GF-D8 (cell line): ENCODE measurements at places on chromosomes 3 and 15.
A peak's percentile ranks its signal among the peaks of the same experiment; 100 is the strongest.

GRCh38 chr15:68679161-68679560 lies 100.4 kb downstream of the CORO2B start:
- no peak for DNase-seq

DNA sequence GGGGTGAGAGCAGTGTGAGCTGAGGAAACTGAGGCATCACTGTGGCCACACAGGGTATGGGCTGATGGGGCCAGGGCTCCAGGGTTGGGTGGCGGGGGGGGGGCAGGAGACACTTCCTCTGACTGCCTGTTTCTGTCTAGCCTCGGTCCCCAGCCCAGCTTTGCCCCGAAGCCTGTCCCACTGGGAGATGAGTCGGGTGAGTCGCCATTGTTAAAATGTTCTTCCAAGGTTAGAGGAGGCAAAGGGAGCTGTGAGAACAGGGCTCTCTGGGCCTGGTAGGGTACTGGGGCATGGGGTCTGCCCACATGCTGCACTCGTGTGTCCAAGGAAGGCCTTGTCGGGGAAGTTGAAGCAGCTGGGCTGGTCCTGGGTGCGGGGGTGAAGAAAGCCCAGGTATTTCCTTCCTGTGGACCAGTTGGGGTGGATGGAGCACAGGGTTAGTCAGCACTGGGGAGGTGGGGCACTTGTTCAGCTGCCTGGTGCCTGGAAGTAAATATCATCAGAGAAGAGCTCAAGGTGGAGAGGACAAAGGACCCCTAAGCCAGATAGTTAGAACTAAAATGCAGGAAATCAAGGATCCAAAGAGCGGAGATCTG lies 8.3 kb upstream of the JMJD7 start:
- DNase-seq: no peak

GRCh38 chr3:67686069-67686468 lies 31.7 kb upstream of the SUCLG2 start:
- no peak for DNase-seq

GRCh38 chr3:115146032-115146417 lies 1.1 kb downstream of the ZBTB20 start:
- peak; percentile 57 for DNase-seq

GRCh38 chr3:46413951-46414350 lies 6.9 kb downstream of the CCRL2 start:
- DNase-seq: no peak

DNA sequence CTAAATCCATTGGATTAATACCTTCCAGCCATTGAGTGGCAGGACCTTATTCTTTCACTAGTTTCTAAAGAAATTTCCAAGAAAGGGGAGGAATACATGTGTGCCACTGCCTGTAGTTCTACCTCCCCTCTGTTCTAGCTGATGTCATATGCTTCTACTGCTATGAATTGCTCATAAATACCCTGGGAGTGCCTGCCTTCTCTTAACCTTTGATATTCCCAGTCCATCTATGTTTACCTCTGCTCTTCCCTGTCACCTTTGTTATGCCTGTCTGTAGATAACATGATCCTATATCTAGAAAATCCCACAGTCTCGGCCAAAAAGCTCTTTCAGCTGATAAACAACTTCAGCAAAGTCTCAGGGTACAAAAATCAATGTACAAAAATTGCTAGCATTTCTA lies 486.9 kb upstream of the ARRDC4 start:
- DNase-seq: no peak

DNA sequence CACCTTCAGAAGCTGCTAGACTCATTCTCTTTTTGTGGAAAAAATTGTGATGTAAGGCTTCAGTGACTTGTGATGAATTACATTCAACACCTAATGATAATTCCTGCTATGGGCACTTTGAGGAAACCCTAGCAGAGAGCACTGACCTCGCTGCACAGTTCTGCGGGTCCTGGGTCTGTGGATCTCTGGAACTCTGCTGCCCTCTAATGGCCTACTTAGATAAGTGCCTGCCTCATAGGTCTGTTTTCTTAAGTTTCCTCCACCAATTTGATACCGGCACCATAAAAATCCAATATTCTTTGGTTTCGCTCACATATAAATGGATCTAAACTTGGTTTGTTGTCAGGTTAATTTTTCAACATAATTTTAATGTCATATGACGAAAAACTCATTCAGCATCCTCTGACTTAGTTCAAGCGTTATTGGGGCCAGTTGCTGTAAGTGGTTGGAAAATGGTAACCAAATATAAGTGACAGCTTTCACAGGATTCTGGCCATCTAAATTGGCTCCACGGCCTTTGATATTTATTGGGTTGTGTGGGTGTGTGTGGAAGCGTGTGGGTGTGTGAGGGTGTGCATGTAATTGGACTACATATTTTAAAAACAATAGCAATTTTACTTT lies 10.4 kb downstream of the SLITRK3 start:
- peak; percentile 4 for DNase-seq

DNA sequence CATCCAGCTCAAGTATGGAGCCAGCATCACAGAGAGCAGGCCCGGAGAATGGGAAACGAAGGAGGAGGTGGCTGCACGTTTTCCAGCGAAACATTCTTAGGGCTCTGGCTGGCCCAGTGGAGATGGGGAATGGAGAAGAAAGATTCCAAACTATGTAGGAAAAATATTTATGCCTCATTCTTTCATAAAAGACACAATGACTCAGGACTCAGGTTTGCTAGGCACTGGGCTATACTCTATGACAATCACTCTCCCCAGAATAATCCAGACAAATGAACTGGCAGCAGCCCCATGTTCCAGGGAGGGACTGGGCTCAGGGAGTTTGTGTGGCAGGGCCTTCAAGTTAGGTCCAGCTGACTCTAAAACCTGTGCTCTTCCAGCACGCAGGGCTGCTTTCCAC lies 110.8 kb upstream of the RAD18 start:
- no peak for DNase-seq

GRCh38 chr15:98646546-98647025 lies 1.8 kb upstream of the IGF1R start:
- DNase-seq: no peak

DNA sequence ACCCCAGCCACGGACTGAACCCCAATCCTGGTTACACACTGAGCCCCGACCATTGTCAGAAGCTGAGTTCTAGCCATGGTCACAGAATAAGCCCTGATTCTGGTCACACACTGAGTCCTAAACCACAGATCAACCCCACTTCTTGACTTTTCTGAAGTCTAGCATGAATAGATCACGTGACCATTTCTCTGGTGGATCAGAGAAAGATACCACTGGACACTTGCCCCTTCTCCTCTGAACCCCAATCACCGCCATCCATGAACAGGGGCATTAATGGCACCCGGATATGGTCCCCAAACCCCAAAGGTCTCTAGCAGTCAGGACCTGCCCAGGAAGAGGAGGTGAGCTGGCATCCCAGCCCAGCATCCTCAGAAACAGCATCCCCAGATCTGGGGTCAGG lies 9.1 kb downstream of the HCN4 start:
- DNase-seq: no peak

DNA sequence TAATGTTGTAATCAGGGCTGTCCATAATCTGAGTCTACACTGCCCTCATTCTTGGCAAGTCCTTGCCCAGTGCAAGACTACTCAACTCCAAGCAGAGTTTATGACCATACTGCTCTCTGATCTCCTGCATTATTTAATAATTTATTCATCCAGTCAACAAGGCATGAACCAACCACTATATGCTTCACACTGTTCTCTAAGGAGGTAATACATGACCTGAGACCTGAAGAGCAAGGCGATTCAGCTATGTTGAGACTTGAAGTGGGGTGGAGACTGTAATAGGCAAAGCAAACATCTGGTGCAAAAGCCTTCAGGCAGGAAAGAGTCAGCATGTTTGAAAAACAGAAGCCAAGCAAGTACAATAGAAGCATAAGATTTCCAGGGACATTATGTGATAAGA lies 1362.8 kb downstream of the ROBO2 start:
- DNase-seq: no peak

- DNase-seq: no peak
Measured at GRCh38 chr3:180036092-180036670, 556 bp downstream of the PEX5L start.

DNA sequence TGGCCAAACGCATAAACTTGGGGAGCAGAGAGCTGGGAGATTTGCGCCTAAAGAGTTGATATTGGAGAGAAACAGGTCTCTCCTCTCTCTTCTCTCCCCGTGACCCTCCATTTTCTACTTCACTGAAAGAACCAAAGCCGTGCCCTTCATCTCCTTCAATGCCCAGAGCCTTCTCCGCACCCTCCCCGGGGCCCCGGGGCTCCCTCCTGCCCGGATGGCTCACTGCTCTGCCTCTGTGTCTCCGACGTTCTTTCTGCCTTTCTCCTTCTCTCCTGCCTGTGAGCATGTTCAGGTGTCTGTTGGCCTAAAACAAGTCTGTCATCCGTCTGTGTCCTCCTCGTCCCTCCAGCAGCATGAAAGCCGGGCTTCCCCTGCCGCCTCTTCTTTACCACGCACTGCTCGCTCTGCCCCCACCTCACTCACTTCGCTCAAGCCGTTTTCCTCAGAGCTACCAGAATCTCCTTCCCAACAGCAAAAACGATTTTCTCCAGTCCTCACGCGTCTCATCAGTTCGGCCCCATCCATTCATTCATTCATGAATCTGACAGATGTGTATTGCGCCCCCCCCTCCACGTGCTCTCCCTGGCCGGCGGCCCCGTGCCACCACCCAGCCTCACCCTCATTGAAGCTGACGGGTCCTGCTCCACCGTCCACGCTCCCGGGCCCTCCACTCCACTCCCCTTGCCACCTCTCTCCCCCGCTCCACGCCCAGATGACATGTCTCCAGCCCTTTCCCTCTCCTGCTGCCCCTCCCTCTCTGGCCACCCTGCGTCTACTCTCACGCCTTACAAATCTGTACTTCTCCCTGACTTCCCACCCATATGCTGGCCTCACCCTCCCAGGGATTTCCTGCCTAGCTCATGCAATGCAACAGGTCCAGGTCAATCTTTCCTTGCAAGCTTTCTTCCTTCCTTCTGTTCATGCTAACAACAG lies 10.2 kb downstream of the MUC4 start:
- no peak for DNase-seq

GRCh38 chr15:55434989-55435825 lies 26.9 kb downstream of the PIERCE2 start:
- peak; percentile 16 for DNase-seq

DNA sequence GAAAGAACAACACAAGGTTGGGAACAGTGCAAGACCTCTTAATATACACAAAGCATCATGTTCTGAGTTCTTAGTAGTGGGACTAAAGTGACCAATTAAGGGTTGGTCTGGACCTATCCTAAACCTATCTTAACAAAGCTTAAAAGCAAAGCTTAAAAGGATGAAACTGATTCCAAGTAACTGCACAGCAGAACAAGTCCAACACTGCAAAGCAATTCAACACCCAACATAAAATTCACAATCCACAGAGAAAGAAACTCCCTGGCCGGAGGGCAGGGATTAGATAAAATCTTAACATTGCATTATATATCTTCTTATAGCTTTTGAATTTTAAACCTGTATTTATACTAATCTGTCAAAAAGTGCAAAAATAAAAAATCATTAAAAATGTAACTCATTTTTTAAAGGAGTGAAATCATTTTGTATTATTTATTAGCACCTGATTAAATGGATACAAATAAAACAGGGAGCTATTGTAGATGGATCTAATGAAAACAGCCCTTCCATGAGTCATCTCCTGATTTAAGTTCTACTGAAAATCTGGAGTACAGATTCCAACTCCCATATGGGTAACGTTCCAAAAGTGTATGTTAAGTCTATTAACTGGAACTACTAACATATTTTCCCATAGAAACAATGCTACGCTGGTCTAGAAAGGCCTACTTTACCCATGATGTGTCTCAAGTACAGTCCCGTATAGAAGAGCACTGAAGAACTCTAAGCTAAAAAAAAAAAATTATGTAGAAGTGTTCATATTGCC lies 34.9 kb downstream of the PIK3R4 start:
- no peak for DNase-seq

DNA sequence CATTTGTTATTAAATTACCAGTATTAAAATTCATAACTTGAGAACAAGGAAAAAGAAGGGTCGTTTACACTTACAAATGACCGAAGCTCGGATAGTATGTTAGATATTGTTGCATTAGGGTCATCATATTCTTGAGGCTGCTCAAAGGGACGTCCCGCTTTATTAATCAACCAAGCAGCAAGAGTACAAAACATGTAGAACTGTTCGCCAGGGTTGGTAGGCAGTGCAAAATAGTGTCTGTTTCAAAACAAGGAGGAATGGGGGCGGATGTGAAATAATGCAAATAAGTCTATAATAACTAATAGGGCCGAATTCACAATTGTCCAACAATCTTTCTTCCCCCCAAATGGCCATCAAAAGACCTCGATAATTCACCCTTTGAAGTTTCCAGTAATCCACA lies 2.9 kb downstream of the IFT57 start:
- DNase-seq: no peak

- no peak for DNase-seq
Measured at GRCh38 chr3:121948641-121949040, 54.4 kb downstream of the SLC15A2 start.

GRCh38 chr3:102904629-102905028 lies 469.8 kb downstream of the ZPLD1 start:
- no peak for DNase-seq

GRCh38 chr15:51023499-51023898 lies 71.2 kb downstream of the TNFAIP8L3 start:
- DNase-seq: no peak

DNA sequence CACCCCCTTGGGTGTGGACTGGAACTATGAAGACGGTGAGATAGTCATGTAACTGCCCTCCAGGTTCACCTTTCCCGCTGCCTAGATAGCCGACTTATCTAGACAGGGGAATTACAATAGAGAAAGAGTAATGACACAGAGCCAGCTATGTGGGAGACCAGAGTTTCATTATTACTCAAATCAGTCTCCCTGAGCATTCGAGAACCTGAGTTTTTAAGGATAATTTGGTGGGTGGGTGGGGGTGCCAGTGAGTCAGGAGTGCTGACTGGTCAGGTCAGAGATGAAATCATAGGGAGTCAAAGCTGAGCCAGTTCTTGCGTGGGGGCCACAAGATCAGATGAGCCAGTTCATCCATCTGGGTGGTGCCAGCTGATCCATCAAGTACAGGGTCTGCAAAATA lies 19.7 kb upstream of the DNAJC19 start:
- no peak for DNase-seq

GRCh38 chr3:27568393-27568792 lies 84.2 kb upstream of the SLC4A7 start:
- DNase-seq: no peak

DNA sequence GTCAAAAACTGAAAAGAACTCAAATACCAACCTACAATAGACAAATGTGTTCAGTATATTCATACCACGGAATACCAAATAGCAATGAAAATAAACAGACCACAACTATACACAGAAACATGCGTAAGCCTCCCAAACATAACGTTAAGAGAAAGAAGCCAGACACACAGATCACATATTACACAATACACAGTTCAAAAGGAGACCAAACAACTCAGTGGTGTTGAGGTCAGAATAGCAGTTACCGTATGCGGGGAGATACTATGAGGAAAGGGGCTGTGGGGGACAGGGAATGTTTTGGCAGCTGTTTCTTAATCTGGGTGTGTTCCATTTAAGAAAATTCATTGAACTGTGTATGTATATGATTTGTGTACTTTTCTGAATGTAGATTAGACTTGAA lies 6.6 kb downstream of the OSBPL10 start:
- DNase-seq: no peak
